ENCODE measurements at places on chromosomes 16 and 17. TPM values are rescaled to one million over a fixed set of nuclear protein-coding genes. Genes with fewer than 3 reads are reported as not detected.

- no peak for DNase-seq
- no peaks in the 10 kb centered on the region for H3K4me1 ChIP-seq
- H3K27ac ChIP-seq, result peak overlapping the region; percentile 13
- H3K27me3 ChIP-seq, result no peaks in the 10 kb centered on the region
- no peak overlapping the region for H3K4me3 ChIP-seq
Observed at GRCh38 chr17:57972151-57972550, 15.9 kb downstream of the VEZF1 start.

The SHISA9 gene
- total RNA-seq, result 0.27 TPM

The SOST gene
- total RNA-seq, result not detected

GRCh38 chr17:5536866-5537650, 47.3 kb downstream of the NLRP1 start:
- no peak overlapping the region for H3K4me3 ChIP-seq
- H3K27me3 ChIP-seq, result no peaks in the 10 kb centered on the region
- no peaks in the 10 kb centered on the region for H3K36me3 ChIP-seq
- DNase-seq, result no peak
- H3K4me1 ChIP-seq, result no peaks in the 10 kb centered on the region

- no peaks in the 10 kb centered on the region for H3K36me3 ChIP-seq
- no peaks in the 10 kb centered on the region for H3K4me1 ChIP-seq
- no peak overlapping the region for H3K4me3 ChIP-seq
- no peaks in the 10 kb centered on the region for H3K27me3 ChIP-seq
Observed at GRCh38 chr16:55257966-55258613, 65.9 kb upstream of the IRX6 start.

The GLIS2 gene
- total RNA-seq, result 55.8 TPM

DNA sequence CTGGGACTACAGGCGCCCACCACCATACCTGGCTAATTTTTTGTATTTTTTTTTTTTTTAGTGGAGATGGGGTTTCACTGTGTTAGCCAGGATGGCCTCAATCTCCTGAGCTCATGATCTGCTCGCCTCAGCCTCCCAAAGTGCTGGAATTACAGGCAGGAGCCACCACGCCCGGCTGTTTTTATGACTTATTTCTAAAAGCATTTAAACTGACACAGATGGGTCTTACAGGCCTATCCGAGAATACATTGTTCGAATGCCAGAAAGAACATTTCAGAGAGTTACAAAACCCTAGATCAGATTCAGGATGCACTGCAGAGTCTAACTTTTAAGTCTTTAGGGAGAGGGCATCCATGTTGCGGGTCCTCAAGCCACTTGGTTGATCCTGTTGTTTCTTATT, 234.7 kb upstream of the MAF start:
- no peak overlapping the region for H3K27ac ChIP-seq
- H3K27me3 ChIP-seq, result no peaks in the 10 kb centered on the region
- no peaks in the 10 kb centered on the region for H3K36me3 ChIP-seq
- no peak for DNase-seq

DNA sequence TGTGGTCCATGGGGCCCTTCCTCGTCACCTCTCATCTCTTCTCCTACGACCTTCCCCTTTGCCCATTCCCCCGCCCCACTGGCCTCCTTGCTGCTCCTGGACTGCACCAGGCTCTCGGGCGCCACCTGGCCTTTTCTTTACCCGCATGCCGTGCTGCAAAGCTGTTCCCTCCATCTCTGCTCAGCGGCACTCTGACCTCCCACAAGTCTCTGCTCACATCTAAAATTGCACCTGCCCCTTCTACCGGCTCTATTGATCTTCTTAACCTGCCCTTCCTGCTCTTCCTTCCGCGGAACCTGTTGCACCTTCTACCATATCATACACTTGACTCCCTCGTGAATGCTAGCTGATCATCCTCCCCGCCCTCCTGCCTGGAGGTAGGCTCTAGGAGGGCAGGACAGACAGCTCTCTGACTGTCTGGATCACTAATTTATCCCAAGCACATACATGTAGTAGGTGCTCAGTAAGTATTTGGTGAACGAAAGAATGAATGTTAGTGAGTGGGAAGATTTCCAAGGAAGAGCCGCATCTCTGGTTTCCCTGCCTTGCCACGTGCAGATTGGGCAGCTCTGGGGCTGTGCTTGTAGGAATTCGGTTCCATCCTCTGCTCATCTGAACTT, 17.3 kb downstream of the DNAH17 start:
- DNase-seq, result no peak
- no peaks in the 10 kb centered on the region for H3K27me3 ChIP-seq
- no peak overlapping the region for H3K27ac ChIP-seq

GRCh38 chr16:81891736-81892364, 112.8 kb downstream of the PLCG2 start:
- no peak overlapping the region for H3K4me3 ChIP-seq
- H3K27ac ChIP-seq, result no peak overlapping the region
- H3K36me3 ChIP-seq, result no peaks in the 10 kb centered on the region
- no peaks in the 10 kb centered on the region for H3K27me3 ChIP-seq

- no peaks in the 10 kb centered on the region for H3K4me1 ChIP-seq
- DNase-seq, result no peak
- no peak overlapping the region for H3K4me3 ChIP-seq
- H3K27ac ChIP-seq, result no peak overlapping the region
- no peaks in the 10 kb centered on the region for H3K36me3 ChIP-seq
Observed at GRCh38 chr17:36610474-36610873, 9.1 kb downstream of the MRM1 start.

DNA sequence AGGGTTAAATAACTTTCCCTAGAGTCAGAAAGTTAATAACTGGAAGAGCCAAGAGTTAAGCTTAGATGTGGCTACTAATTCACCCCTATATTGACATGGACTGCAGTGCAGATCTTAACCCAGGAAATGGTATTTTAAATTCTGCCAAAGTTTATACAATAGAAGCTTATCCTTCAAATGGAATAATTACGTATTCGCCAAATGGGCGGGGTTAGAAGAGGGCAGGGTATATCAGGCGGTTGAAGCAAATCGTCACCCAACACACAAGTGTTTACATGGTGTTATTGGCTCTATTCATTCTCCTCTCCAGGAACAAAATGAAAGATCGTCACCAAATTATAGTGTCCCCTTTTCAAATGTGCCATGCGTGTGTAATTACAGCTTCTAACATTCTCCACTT, 182.7 kb downstream of the PRKCB start:
- H3K27me3 ChIP-seq, result no peaks in the 10 kb centered on the region
- no peaks in the 10 kb centered on the region for H3K36me3 ChIP-seq
- no peak for DNase-seq
- no peak overlapping the region for H3K27ac ChIP-seq
- H3K4me1 ChIP-seq, result no peaks in the 10 kb centered on the region

The RGS9 gene
- 3.5 TPM for total RNA-seq

DNA sequence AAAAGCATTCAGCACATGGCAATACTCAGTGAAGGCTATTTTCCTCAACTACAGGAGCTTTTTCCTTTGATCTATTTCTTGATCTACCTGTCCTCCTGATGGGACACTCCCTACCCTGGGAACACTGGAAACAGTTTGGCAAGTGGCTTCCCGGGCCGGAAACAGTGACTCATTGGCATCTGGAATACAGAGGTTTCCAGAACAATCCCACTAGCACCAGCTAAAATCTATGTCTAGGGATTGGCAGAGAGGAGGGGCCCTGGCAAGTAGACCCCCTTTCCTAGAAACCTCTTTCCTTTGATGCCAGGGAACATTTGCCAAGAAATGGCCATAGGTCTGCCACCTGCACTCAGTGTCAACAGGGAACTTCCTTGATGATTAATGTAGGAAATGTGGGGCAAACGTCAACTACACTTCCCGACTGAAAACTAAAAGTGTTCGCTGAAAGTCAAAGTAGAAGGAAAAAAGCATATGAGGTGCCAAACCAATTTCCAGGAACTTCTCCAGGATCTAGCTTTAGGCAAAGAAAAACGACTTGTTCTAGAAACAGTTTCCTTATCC, 30.4 kb upstream of the FBXW10B start:
- peak overlapping the region; percentile 70 for H3K27ac ChIP-seq
- peak; percentile 25 for DNase-seq
- peaks cover 3% of the 10 kb centered on the region for H3K4me1 ChIP-seq
- no peaks in the 10 kb centered on the region for H3K27me3 ChIP-seq

GRCh38 chr17:80859002-80859941, 132.4 kb upstream of the CHMP6 start:
- no peaks in the 10 kb centered on the region for H3K4me1 ChIP-seq
- H3K27ac ChIP-seq, result no peak overlapping the region
- no peak overlapping the region for H3K4me3 ChIP-seq
- H3K36me3 ChIP-seq, result no peaks in the 10 kb centered on the region

The ORC6 gene
- total RNA-seq, result 1.3 TPM

The PRSS33 gene
- total RNA-seq, result 0.21 TPM

DNA sequence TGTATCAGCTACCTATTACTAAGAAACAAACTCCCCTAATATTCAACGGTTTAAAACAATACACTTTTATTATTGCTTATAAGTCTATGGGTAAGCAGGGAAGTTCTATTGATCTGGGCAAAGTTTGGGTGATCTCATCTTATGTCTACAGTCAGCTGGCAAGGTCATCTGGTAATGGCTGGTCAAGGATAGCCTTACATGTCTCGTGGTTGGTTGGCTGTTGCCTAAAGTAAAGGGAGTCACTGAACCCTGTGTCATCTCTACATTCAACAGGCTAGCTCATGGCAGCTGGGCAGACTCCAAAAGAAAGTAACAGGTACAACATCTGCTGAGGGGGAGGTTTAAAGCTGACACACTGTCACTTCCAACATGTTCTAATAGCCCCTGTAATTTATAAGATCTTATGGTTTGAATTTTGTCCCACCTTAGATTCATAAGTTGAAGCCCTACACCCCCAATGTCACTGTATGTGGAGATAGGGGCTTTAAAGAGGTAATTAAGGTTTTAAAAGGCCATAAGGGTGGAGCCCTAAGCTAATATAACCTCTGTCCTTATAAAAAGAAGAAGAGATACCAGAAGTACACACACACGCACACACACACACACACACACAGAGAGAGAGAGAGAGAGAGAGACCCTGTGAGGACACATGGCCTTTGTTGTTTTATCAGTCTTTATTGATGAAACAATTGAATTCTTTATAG, 419.1 kb downstream of the NPIPA8 start:
- no peak overlapping the region for H3K4me3 ChIP-seq
- H3K36me3 ChIP-seq, result no peaks in the 10 kb centered on the region
- H3K27me3 ChIP-seq, result no peaks in the 10 kb centered on the region

The CTRB2 gene
- total RNA-seq, result not detected

DNA sequence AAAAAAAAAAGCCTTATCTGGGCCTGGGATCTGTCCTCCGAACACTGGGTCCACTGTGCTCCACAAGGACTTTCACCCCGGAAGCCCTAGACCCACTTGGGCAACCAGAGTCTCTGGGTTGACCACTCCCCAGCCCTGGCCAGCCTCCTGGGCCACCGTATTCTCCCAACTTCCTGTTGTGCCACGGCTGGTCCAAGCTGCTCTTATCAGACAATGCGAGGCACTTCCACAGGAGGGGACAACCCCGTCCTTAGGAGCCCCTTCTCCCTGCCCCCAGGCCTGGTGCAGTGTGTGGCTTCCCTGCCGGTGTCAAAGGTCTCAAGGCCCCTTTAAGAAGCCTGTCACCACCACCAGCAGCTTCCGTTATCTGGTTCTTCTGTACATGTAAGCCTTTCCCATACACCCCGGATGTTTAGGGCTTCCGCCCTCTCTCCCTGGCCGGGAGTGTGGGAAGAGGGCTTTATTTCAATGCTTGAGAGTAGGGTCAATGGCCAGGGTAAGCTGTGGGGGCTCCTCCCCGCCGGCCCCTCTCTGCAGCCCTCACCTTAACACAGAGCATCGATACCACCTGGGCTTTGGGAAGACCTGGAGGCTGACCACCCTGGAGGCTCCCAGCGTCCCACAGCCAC, 313.0 kb downstream of the SEC14L1 start:
- H3K36me3 ChIP-seq, result no peaks in the 10 kb centered on the region
- no peak overlapping the region for H3K4me3 ChIP-seq
- peak overlapping the region; percentile 18 for H3K27ac ChIP-seq
- no peaks in the 10 kb centered on the region for H3K27me3 ChIP-seq
- no peak for DNase-seq

GRCh38 chr17:47955497-47956461, 1.9 kb downstream of the PRR15L start:
- H3K4me1 ChIP-seq, result no peaks in the 10 kb centered on the region
- H3K4me3 ChIP-seq, result no peak overlapping the region
- no peak overlapping the region for H3K27ac ChIP-seq
- no peaks in the 10 kb centered on the region for H3K27me3 ChIP-seq
- no peaks in the 10 kb centered on the region for H3K36me3 ChIP-seq

DNA sequence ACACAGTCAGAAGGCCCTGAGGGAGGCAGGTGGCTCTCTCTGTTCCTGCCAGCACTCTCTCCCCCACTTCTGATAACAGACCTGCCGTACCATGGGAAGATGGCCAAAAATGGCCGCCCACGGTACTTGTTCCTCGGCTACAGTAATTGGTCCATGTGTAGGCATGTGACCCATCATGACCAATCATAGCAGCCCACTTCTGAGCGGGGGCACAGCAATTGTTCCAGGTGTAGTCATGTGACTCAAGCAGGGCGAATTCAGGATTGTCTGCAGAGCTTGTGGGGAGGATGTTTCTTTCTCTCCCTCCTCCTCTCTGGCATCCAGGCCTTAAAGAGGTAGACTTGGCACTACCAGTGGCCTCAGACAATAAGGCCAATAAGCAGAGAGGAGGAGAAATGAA, 250.4 kb downstream of the MRTFB start:
- no peak overlapping the region for H3K4me3 ChIP-seq
- no peak overlapping the region for H3K27ac ChIP-seq
- no peak for DNase-seq
- no peaks in the 10 kb centered on the region for H3K27me3 ChIP-seq

- H3K27me3 ChIP-seq, result no peaks in the 10 kb centered on the region
- H3K36me3 ChIP-seq, result no peaks in the 10 kb centered on the region
- peak; percentile 71 for DNase-seq
- H3K27ac ChIP-seq, result no peak overlapping the region
- H3K4me3 ChIP-seq, result no peak overlapping the region
Observed at GRCh38 chr16:85912211-85912974, 13.4 kb downstream of the IRF8 start.

The ACSM5 gene
- 0.51 TPM for total RNA-seq

- H3K4me1 ChIP-seq, result no peaks in the 10 kb centered on the region
- DNase-seq, result no peak
- H3K36me3 ChIP-seq, result no peaks in the 10 kb centered on the region
- H3K4me3 ChIP-seq, result no peak overlapping the region
Observed at GRCh38 chr17:29866746-29867404, 63.2 kb downstream of the SSH2 start.

The ABCA6 gene
- 13.5 TPM for total RNA-seq

The SCARF1 gene
- 33.2 TPM for total RNA-seq

DNA sequence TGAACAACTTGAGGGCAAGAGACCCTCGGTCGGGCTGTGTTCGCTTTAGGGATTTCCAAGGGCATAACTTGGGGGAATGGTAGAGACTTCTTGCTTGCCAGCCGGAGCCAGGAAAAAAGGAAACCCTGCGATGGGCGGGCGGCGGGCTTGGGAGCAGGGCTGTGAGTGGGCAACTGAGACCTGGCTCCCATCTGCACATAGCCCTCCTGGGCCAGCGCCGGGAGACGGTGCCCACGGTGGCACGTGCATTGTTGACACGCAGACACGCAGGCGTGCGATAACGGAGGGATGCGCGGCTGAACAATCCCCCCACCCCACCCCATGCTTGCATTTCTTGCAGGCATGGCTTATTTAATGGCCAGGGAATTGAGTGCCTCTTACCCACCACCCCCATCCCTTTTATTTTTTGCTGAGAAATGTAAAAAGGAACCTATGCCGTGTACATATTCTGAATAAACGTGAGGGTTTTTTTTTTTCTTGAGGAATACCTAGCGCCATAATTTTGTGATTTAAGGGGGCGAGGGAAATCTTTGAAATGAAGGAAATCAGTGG, 17.1 kb upstream of the ZFHX3 start:
- DNase-seq, result no peak
- H3K36me3 ChIP-seq, result no peaks in the 10 kb centered on the region
- no peak overlapping the region for H3K27ac ChIP-seq

The ELAC2 gene
- 54.3 TPM for total RNA-seq

GRCh38 chr16:57166451-57166850, 19.4 kb downstream of the PSME3IP1 start:
- no peak for DNase-seq
- no peaks in the 10 kb centered on the region for H3K36me3 ChIP-seq
- no peak overlapping the region for H3K27ac ChIP-seq
